Cardiac muscle cell (in vitro differentiated cells and primary cell): ENCODE measurements at places on chromosomes 2 and 18. TPM values are rescaled to one million over a fixed set of nuclear protein-coding genes. Genes with fewer than 3 reads are reported as not detected.

DNA sequence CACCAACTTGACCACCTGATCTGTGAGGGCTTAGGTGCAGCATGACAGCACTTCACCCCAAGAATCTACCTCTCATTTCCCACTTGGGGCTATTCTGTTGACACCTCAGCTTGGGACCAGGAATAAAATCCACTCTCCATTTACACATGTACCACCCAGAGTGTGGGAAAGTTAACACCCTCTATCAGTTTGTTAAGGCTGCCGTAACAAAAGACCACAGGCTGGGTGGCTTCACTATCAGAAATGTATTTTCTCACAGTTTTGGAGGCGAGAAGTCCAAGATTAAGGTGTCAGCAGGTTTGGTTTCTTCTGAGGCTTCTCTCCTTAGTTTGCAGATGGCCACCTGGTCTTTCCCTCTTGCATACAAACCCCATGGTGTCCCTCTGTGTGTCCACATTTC lies 277.7 kb upstream of the ERBB4 start:
- no peak for DNase-seq

- DNase-seq: no peak
Measured at GRCh38 chr18:4172196-4173100, 282.7 kb downstream of the DLGAP1 start.

GRCh38 chr2:95281071-95281470 lies 6.8 kb downstream of the PROM2 start:
- DNase-seq: no peak

Gene GNLY
- total RNA-seq: not detected in 2 replicates

Gene SPEG
- total RNA-seq: 275 and 292 TPM in 2 replicates

Gene TRIM43
- total RNA-seq: not detected in 2 replicates

Gene PTH2R
- total RNA-seq: 0.09 TPM in 1 of 2 replicates, not detected in the other
